ENCODE measurements at places on chromosomes 1 and 21.

- DNase-seq: no peak
Measured at GRCh38 chr1:11925938-11926292, 312 bp downstream of the KIAA2013 start.

DNA sequence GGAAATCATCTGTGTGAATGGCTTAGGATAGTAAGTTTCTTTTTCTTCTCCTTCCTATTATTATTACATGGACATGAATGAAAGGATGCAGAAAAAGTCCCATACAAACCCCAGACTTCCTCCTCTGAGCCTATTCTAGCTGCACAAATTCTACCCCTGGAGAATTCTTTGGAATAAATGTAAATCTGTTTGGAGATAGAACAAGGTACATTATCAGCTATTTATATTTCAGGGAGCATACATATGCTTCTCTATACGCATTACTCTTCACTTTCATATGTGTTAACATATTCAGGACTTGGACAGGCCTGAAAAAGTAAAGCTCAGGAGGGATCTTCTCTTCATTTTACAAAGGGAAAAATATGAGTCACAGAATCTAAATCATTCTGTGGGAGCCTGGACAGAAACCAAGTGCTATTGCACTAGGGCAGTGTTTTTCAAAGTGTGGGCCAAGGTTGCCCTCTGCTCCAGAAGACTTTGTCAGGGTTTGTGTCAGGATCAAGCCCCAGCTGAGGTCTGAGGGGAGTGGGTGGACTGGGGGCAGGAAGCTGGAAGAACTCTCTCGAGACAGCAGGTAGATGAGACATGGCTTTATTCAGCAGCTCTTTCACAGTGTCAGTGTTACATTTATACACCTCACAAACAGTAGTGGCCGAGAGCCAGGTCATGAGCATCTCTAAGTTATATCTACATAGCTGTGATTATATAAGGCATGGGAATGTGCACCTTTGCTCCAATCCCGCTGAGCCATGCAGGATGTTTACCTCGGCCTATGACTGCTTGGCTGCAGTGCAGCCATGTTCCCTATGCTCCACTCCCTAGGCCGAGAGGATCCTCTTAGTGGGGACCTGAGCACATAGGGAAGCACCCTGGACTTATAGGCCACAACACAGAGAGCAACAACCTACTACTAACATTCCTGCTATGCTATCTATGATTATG is 114.3 kb downstream of the GDAP2 start:
- DNase-seq: no peak

- DNase-seq: peak; percentile 51
Measured at GRCh38 chr1:54810153-54810942, 9.2 kb upstream of the TTC22 start.

- DNase-seq: no peak
Measured at GRCh38 chr1:181726320-181727012, 243.1 kb downstream of the CACNA1E start.

DNA sequence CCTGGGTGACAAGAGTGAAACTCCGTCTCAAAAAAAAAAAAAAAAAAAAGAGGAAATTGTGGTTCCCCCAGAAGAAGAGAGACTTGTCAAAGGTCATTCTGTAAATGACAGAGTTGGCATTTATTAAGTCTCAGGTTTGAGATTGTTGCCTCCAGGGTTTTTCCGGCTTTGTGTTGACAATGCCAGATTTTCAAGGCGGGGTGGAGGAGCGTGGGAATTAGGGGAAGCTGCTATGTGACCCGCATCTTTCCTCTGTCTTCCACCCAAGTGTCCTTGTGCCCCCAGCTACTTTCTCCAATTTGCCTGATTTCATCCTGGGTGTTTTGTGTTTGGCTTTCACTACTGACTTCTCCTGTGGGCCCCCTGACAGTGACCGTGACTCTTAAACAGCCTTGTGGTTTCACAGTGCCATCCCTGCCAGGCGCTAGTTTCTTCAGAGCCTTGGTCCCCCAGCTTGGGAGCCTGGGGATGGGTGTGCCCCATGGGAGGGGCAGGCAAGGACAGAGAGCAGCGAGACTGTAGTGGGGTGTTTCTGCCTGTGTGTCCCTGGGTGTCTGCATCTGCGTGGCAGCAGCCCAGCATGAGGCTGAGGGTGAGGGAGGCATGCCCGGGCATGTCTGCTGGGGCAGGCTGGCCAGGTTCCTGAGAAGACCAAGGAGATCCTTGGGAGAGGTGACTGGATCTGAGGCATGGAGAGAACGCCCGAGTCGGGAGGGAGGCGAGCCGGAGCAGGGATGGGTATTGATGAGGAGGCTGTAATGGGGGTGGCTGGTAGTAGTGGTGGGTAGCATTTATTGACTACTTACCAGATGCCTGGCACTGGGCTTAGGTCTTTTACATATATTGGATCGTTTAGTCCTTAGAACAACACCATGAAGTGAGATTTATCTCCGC is 46.3 kb downstream of the IER5 start:
- DNase-seq: no peak

DNA sequence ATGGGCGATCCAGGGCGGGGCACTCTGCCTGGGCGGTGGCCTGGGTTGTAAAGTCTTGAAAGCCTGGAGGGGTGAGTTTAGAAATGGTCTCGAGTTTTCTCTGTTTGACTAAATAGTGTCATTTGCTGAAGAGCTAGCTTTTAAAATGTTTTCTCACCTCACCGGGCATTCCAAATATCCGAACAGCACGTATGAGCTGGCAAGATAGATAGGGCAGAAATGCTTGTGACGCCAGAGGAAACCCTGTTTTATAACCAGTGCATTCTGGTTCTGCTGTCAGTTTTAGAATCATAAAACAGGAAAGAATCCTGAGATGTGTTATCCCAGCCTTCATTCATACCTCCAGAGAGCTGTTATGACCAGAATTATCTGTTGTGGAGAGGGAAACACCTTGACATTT is 725 bp downstream of the RTCA start:
- DNase-seq: no peak

- no peak for DNase-seq
Measured at GRCh38 chr1:245880754-245881403, 626.2 kb downstream of the SMYD3 start.

- DNase-seq: no peak
Measured at GRCh38 chr1:230713138-230713537, 784 bp downstream of the AGT start.

DNA sequence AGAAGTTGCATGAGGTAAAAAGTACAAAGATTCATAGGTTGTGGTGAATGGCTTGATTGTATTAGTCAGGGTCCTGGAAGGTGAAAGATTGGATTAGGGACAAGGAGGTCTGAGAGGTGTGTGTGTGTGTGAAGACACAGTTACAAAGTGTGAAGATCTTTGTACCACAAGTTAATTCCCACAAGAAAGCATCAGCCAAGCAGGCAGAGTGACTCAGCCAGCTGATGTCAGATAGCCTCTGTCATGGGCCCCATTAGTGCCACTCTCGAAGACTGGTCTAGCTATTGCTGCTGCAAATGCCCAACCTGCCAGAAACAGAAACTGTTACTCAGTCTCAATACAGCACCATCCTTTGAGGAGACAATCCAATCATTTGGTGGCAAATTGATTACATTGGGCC is 96.5 kb downstream of the DTL start:
- DNase-seq: no peak

- no peak for DNase-seq
Measured at GRCh38 chr1:110986407-110986891, 22.7 kb upstream of the LRIF1 start.

Data from effector CD4-positive, alpha-beta T cell (primary cell).